ENCODE measurements at places on chromosomes 5 and 9. TPM values are rescaled to one million over a fixed set of nuclear protein-coding genes. Genes with fewer than 3 reads are reported as not detected.

DNA sequence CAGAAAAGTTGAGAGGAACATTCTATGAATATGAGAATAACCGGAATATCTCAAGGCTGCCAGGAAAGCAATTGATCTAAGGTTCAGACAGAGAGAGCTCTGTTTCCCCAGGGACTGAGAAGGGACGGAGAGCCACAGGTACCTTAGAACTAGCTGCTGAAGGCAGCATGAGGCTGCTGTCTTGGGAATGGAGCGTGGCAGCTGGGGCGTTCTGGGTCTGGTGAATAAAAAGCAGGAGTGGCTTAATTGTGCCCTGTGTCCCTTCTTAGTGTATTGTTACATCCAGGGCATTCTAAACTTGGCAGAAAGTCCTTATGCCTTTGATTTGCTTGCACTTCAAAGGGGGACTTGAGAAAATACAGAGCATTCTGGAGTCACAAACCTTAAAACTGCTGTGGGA, 434.5 kb downstream of the KDM4C start:
- H3K27me3 ChIP-seq, result no peaks in the 10 kb centered on the region
- DNase-seq, result no peak
- no peak overlapping the region for H3K4me3 ChIP-seq
- H3K4me1 ChIP-seq, result no peaks in the 10 kb centered on the region

Gene PKD2L2
- total RNA-seq, result not detected

Gene COL5A1
- total RNA-seq, result 357 TPM

- H3K36me3 ChIP-seq, result no peaks in the 10 kb centered on the region
- DNase-seq, result no peak
- H3K27me3 ChIP-seq, result no peaks in the 10 kb centered on the region
- peak overlapping the region; percentile 69 for H3K27ac ChIP-seq
- no peak overlapping the region for H3K4me3 ChIP-seq
These were observed 16.6 kb upstream of the MEGF9 start for GRCh38 chr9:120730654-120731514.

DNA sequence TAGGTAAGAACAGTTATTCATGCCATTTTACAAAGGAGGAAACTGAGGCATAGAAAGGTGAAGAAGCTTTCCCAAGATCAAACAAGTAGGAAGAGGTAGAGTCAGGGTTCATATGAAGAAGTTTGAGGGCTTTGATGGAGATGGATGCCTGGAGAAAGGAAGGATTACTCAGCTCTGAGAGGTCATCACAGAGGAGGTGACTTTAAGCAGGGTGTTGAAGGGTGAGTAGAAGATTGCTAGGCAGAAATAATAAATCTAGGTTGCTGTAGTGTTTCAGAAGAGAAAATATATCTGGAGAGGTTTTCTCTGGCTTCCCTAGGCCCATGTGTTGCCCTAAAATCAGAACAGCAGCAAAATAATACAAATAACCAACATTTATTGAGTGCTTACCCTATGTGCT, 196.3 kb downstream of the PALM2AKAP2 start:
- no peaks in the 10 kb centered on the region for H3K36me3 ChIP-seq
- no peak for DNase-seq
- H3K4me1 ChIP-seq, result no peaks in the 10 kb centered on the region
- H3K4me3 ChIP-seq, result no peak overlapping the region

GRCh38 chr5:10133830-10134229, 115.9 kb downstream of the ATPSCKMT start:
- H3K36me3 ChIP-seq, result no peaks in the 10 kb centered on the region
- H3K27ac ChIP-seq, result no peak overlapping the region

DNA sequence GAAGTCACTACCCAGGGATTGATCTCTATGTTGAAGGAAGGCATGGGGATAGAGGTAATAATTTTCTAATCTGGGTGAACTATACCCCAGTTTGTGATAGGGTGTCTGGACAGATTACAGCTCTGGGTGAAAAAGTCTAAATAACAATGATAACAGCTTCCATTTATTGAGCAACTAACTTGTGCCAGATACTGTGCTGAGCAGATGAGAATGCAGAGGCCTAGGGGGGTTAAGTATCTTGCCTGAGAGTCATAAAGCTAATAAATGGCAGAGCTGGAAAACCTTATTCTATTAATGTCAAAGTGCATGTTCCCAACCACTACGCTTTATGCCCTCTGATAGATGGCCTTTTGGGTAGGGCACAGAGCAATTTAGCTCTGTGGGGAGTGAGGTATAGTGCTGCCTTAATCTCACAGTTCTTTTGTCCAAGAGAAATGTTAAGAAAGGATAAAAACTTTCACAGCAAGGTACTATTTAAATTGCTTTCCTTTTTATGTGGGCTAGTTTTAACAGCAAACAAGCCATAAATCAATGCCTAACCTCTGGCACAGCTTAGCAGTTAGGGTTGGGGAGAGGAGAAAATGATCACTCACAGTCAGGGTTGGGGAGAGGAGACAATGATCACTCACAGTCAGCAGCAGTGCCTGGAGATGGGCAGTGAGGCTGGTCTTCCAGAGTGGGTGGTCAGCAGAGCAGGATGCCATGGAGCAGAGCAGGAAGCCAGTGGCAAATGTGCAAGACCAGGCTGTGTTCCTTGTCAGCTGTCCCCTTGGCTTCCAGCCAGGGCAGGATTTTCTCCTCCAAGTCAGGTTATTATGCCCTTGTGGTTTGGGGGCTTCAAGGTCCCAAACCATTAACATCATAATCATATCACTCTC, 187.0 kb downstream of the CARTPT start:
- H3K36me3 ChIP-seq, result no peaks in the 10 kb centered on the region
- no peak for DNase-seq
- no peak overlapping the region for H3K4me3 ChIP-seq
- no peaks in the 10 kb centered on the region for H3K27me3 ChIP-seq
- no peaks in the 10 kb centered on the region for H3K4me1 ChIP-seq

Gene PURA
- 25.0 TPM for total RNA-seq

Gene PCDHA6
- 0.76 TPM for total RNA-seq

GRCh38 chr5:1995491-1995890, 112.8 kb upstream of the IRX4 start:
- no peak overlapping the region for H3K4me3 ChIP-seq
- H3K27me3 ChIP-seq, result no peaks in the 10 kb centered on the region
- no peak overlapping the region for H3K27ac ChIP-seq
- no peaks in the 10 kb centered on the region for H3K4me1 ChIP-seq
- no peak for DNase-seq

Gene UHRF2
- 32.7 TPM for total RNA-seq

DNA sequence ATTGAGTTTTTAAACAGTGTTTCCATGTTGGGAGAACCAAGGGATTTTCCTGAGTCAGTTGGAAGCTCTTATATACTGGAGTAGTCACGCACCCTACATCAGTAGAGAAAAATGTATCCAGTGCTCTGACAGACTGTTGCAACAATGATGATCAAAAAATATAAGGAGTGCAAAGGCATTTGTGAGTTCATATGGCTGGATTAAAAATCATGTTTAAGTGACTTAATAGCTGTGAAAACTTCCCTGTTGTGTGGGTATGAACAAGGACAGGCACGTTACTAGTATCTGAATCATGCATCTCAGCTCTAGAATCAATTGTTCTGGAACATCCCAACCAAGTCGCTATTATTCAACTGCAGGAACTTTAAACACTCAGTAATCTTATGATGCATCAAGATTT, 229.7 kb downstream of the ROR2 start:
- H3K4me3 ChIP-seq, result no peak overlapping the region
- no peak overlapping the region for H3K27ac ChIP-seq
- H3K4me1 ChIP-seq, result no peaks in the 10 kb centered on the region
- no peak for DNase-seq
- peaks cover 13% of the 10 kb centered on the region for H3K27me3 ChIP-seq
- no peaks in the 10 kb centered on the region for H3K36me3 ChIP-seq

Gene ADCY2
- total RNA-seq, result 0.34 TPM

Gene PLAC8L1
- not detected for total RNA-seq

DNA sequence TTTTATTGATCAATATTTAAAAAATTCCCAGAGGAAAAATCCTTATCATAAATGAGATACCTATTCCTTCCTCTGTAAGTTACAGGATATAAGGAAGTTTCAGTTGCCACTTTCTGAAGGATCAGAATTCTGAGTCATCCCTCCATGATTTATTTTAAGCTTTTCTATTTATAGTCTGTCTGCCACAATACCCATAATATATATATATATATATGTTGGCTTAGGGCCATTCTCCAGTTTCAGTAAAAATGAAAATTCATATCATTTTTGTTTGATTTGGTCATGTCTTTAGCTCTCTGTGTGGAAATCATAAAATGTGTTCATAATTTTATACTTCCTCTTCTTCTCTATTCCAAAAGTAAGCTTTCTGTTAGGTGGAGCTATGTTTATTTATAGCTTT, 215.8 kb upstream of the CYLC2 start:
- H3K36me3 ChIP-seq, result no peaks in the 10 kb centered on the region
- H3K4me1 ChIP-seq, result no peaks in the 10 kb centered on the region
- H3K27ac ChIP-seq, result no peak overlapping the region
- no peak overlapping the region for H3K4me3 ChIP-seq
- DNase-seq, result no peak

DNA sequence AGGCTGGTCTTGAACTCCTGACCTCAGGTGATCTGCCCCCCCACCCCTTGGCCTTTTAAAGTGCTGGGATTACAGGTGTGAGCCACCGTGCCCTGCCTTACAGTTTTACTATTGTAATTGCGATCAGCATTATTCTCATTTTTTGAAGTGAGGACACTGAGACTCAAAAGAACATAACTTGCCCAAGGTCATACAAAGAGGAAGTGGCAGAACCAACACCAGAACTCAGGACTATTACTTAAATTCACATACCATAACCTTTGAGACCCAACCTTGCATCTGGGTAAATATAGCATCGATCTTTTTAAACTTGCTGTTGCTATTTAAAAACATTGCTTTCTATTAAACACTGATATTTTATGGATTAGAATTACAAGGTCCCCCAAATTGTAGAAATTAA, 54.2 kb downstream of the FOXI1 start:
- H3K4me3 ChIP-seq, result no peak overlapping the region
- no peak for DNase-seq
- H3K27ac ChIP-seq, result no peak overlapping the region
- no peaks in the 10 kb centered on the region for H3K4me1 ChIP-seq

Gene DDX4
- not detected for total RNA-seq

DNA sequence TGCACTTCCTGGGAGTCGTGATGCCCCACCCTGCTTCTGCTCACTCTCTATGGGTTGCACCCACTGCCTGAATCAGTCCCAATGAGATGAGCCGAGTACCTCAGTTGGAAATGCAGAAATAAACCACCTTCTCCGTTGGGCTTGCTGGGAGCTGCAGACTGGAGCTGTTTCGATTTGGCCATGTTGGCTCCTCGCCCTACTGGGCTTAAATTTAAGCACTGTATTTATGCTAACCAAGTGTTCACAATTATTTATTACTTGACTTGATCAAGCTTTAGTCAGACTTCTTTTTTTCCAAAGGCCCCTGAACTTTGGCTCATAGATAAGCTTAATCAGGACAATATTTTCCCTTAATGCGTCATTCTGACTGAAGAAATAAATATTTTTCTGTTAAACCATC, 1072.4 kb upstream of the CDH9 start:
- no peaks in the 10 kb centered on the region for H3K4me1 ChIP-seq
- DNase-seq, result no peak
- no peak overlapping the region for H3K4me3 ChIP-seq
- no peaks in the 10 kb centered on the region for H3K36me3 ChIP-seq
- no peaks in the 10 kb centered on the region for H3K27me3 ChIP-seq

Gene CCDC183
- 0.44 TPM for total RNA-seq

GRCh38 chr9:23790351-23791260, 35.4 kb downstream of the ELAVL2 start:
- H3K4me1 ChIP-seq, result no peaks in the 10 kb centered on the region
- no peak for DNase-seq
- H3K36me3 ChIP-seq, result no peaks in the 10 kb centered on the region

DNA sequence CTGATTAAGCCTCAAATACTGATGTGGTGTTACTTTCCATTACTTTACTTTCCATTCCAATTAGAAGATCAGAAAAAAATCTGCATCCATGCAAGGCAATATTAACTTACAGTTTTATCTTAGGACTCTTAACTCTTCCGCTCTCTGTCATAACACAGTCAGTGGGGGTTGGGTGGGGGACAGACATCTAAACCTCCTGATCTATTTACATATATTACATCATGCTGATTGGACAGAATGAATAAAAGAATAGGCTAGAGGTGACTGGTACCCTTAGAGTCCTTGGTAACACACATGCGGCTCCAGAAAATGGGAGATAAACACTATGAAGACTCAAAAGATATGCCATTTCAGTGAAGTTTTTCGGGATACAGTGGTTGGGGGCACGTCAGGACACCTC, 27.6 kb downstream of the RAPGEF6 start:
- no peak for DNase-seq
- no peaks in the 10 kb centered on the region for H3K36me3 ChIP-seq
- H3K27ac ChIP-seq, result no peak overlapping the region
- peaks cover 3% of the 10 kb centered on the region for H3K4me1 ChIP-seq
- H3K27me3 ChIP-seq, result no peaks in the 10 kb centered on the region

DNA sequence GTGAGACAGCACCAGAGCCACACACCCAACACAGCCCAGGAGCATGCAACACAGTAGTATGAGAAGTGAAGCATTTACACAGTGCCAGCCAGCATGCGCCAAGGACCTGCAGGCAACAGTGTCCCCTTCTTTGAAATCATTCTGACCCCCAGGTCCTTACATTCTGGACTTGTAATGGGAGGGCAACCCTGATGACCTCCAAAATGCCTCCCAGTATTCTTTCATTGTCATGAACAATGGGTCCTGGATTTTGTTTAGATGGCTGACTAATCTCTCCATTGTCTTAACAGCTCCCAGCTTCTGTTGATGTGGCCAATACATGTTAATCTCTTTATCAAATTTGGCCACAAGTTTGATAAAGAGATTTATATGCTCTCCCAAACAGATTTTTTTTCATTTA, 417.1 kb downstream of the DMRTA1 start:
- DNase-seq, result no peak
- no peaks in the 10 kb centered on the region for H3K36me3 ChIP-seq
- H3K4me3 ChIP-seq, result no peak overlapping the region
- no peaks in the 10 kb centered on the region for H3K27me3 ChIP-seq
- H3K27ac ChIP-seq, result no peak overlapping the region

DNA sequence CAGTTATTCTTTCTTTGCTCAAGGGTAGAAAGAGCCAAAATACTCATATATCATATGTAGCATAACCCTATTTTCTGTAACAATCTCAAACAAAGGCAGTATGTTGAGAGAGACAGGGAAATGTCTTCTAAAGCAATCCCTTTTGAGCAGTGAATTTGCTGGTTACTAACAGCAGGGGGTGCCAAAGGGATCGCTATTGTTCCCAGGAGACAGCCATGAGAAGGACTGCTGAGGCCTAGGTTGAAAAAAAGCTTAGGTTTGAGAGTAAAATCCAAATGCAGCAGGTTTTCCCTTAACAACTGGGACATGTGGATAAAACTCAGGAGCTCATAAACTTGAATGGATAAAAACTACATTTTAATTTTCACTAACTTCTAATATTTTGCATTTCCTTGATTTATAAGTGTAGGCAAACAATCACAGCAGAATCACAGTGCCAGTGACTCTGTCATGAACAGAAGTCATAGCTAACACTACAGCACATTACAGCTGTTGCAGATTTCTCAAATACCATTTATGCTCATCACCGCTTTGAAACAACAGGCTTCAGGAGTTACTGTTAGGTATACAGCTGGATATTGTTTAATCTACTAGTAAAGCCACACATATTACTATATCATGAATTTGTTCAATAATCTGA, 148.4 kb downstream of the MAPKAP1 start:
- H3K36me3 ChIP-seq, result no peaks in the 10 kb centered on the region
- H3K4me3 ChIP-seq, result no peak overlapping the region
- H3K4me1 ChIP-seq, result peaks cover 5% of the 10 kb centered on the region
- no peaks in the 10 kb centered on the region for H3K27me3 ChIP-seq
- no peak for DNase-seq
- H3K27ac ChIP-seq, result no peak overlapping the region
